Fibroblast of lung (primary cell): ENCODE measurements at places on chromosomes 16 and 17.

DNA sequence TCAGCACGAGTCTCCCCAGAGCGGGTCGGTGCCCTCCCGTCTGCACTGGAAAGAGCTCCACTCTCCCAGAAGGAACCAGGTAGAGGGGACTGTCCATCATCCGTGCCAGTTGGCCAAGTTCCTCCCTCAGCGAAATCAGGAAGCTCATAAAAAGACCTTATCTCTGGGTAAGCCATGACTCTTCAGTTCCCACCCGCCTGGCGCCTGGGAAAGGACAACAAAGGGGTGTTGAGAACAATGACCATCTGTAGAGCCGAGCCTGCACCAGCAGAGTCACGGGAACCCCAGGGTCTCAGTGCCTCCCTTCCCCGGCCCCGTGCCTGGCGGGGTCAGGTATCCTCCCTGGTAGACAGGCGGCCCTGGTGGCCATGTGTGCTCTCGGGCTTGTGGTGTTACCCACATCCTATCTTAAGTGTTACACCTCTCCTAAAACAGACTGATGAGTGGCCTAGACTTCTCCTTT is 190.7 kb downstream of the AXIN2 start:
- H3K36me3 ChIP-seq, result no peaks in the 10 kb centered on the region
- no peak for DNase-seq
- no peak overlapping the region for H3K4me3 ChIP-seq
- H3K27ac ChIP-seq, result no peak overlapping the region
- H3K4me1 ChIP-seq, result no peaks in the 10 kb centered on the region

DNA sequence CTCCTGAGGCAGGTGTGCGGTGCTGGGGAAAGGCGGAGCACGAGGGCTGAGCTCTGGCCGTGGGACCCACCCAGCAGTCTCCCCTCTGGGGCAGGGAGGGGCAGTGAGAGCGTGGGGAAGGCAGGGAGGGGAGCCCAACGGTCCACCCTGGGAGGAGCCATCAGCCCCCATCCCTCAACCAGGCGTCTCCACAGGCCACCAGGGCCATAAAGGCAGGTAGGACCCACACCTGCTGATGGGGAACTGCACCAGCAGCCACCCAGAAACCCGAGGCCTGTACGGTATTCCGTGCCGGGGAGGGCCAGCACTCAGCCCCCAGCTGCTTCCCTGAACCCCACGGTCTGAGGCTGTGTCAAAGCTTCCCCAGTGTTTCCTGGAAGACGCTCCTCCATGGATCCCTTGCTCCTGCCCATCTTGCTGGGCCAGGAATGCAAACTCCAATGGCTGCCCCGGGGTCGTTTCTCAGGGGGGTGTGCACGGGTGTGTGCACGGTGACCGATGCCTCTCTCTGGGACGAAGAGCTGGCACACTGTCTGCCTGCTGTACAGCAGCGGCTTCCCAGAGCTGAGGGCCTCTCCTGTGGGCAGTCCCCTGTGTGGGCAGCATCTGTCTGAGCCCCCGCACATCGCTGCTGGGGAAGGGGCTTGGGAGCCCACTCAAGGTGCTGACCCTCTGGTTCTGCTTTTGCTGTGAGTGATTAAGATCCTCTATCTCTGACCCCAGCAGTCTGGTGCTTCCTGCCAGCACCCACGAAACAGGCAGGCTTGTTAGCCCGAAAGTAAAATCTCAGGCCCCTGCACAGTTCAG is 17.2 kb upstream of the METRNL start:
- H3K4me1 ChIP-seq, result no peaks in the 10 kb centered on the region
- H3K27ac ChIP-seq, result no peak overlapping the region
- no peak for DNase-seq
- H3K27me3 ChIP-seq, result no peaks in the 10 kb centered on the region
- H3K36me3 ChIP-seq, result no peaks in the 10 kb centered on the region

- H3K27me3 ChIP-seq, result no peaks in the 10 kb centered on the region
- no peak overlapping the region for H3K27ac ChIP-seq
- no peak overlapping the region for H3K4me3 ChIP-seq
- H3K36me3 ChIP-seq, result no peaks in the 10 kb centered on the region
Observed at GRCh38 chr17:66340720-66341119, 38.3 kb downstream of the PRKCA start.

GRCh38 chr16:2457946-2458345 is 2.0 kb upstream of the TEDC2 start:
- no peak overlapping the region for H3K4me3 ChIP-seq
- H3K27ac ChIP-seq, result no peak overlapping the region
- DNase-seq, result no peak

GRCh38 chr17:17072546-17072945 is 30.3 kb downstream of the MPRIP start:
- peaks cover 30% of the 10 kb centered on the region for H3K4me1 ChIP-seq
- no peak overlapping the region for H3K27ac ChIP-seq
- DNase-seq, result no peak
- no peaks in the 10 kb centered on the region for H3K27me3 ChIP-seq

- H3K27me3 ChIP-seq, result no peaks in the 10 kb centered on the region
- no peaks in the 10 kb centered on the region for H3K36me3 ChIP-seq
- DNase-seq, result no peak
- no peak overlapping the region for H3K27ac ChIP-seq
- no peaks in the 10 kb centered on the region for H3K4me1 ChIP-seq
- no peak overlapping the region for H3K4me3 ChIP-seq
Observed at GRCh38 chr17:82985428-82985805, 94.0 kb upstream of the METRNL start.

- peaks cover 4% of the 10 kb centered on the region for H3K4me1 ChIP-seq
- peak overlapping the region; percentile 26 for H3K27ac ChIP-seq
- peak; percentile 35 for DNase-seq
- no peaks in the 10 kb centered on the region for H3K36me3 ChIP-seq
- H3K27me3 ChIP-seq, result no peaks in the 10 kb centered on the region
Observed at GRCh38 chr17:4340914-4341615, 25.4 kb downstream of the UBE2G1 start.

- no peaks in the 10 kb centered on the region for H3K27me3 ChIP-seq
- no peak for DNase-seq
- H3K36me3 ChIP-seq, result no peaks in the 10 kb centered on the region
- H3K4me1 ChIP-seq, result no peaks in the 10 kb centered on the region
- H3K4me3 ChIP-seq, result no peak overlapping the region
Observed at GRCh38 chr17:20944014-20944865, 98.6 kb downstream of the USP22 start.

GRCh38 chr16:29972500-29972899 is 1.2 kb upstream of the TAOK2 start:
- no peak for DNase-seq
- no peak overlapping the region for H3K27ac ChIP-seq
- H3K4me3 ChIP-seq, result no peak overlapping the region
- H3K27me3 ChIP-seq, result no peaks in the 10 kb centered on the region
- H3K4me1 ChIP-seq, result peaks cover 9% of the 10 kb centered on the region

DNA sequence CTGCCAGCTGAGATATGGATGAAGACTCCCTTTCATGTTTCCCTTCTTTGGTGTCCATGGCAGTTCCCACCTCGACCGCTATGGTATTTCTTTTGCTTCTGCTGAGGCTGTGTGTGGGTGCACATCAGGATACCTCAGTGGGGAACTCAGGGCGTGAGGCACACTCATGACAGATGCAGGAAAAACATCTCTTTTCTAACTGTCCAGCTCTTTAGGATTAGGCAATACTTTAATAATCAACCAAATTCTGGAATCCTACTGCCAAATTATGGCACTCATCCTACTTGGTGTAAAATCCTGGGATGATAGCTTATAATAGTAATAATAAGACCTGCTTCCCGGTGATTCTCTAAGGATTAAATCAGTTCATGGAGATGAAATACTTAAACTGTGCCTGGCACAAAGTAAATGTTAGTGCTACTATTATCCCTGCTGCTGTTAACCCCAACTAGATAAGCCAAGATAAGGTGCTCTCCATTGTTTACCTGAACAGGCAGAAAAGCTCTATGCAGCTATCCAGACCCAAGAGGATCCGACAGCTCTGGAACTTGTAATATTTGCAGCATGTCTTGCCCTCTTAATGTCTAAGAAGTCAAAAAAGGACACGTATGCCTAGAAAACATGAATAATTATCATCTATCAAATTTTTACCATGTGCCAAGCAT is 543.3 kb downstream of the WWOX start:
- DNase-seq, result no peak
- H3K27ac ChIP-seq, result no peak overlapping the region
- H3K4me3 ChIP-seq, result no peak overlapping the region
- H3K27me3 ChIP-seq, result no peaks in the 10 kb centered on the region

DNA sequence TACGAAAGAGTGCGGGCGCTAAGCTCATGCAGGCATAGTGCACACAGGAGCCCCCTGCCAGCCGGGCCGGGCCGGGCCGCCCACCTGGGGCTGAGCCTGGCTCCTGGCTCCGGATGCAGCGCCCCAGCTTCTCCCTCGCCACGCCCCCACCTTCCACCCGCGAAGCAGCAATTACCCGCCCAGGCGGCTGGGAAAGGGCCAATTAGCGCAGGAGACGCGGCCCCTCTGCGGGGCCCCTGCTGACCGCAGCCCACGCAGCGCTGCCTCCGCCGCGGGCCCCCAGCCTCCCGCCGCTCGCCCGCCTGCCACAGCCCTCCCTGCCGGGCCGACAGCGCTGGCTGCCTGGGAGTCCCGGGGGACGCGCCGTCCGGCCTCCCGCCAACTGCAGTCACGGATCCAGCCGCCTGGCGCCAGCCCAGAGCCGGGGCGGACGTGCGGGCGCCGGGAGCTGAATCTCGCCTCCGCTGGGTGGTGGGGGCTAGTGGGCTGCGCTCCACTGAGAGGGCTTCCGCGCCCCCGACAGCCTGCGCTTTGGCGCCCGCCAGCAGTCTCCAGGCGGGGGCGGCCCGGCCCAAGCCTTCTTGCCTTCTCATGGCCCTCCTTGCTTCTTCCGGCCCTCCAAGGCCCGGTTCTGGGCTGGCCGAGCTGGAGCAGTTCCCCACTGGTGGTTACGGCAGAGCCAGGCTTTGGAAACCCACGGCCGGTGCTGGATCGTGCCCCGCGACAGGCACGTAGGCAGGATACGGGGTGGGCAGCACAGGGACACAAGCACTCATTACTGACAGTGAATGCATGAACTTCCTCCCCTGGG is 14.9 kb upstream of the CBFB start:
- H3K27ac ChIP-seq, result no peak overlapping the region
- peak overlapping the region; percentile 41 for H3K4me3 ChIP-seq
- peaks cover 5% of the 10 kb centered on the region for H3K27me3 ChIP-seq

- DNase-seq, result no peak
- no peaks in the 10 kb centered on the region for H3K4me1 ChIP-seq
- H3K36me3 ChIP-seq, result no peaks in the 10 kb centered on the region
- no peak overlapping the region for H3K27ac ChIP-seq
- no peak overlapping the region for H3K4me3 ChIP-seq
Observed at GRCh38 chr17:55037828-55038227, 69.3 kb downstream of the STXBP4 start.

DNA sequence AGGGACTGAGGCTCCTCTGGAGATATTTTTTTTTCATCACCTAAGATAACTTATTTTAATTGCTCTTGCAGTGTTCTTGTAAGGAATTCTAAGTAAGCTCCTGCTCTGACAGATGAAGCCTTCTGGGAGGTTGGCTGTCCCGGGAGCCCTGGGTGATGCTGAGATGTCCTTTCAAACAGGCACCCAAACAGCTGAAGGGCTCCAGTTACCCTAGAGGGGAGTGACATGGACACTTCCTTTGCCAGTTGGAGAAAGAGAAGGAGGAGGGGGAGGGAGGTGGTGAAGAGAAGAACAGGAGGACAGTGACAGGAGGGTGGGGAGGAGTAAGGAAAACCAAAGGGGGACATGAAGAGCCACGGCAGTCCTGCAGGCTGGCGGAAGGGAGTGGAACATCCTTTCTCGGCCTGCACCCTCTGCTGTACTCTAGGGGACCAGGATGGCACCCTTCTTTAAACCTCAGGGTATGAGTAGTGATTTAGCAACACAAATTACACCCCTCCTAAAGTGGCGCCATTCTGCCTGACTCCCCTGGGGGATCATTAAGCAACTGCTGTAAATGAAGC is 51.8 kb downstream of the MYH3 start:
- no peaks in the 10 kb centered on the region for H3K27me3 ChIP-seq
- H3K4me1 ChIP-seq, result no peaks in the 10 kb centered on the region
- no peak overlapping the region for H3K27ac ChIP-seq
- no peak for DNase-seq
- no peaks in the 10 kb centered on the region for H3K36me3 ChIP-seq

GRCh38 chr17:57619061-57619937 is 125.8 kb downstream of the CCDC182 start:
- H3K27ac ChIP-seq, result no peak overlapping the region
- H3K27me3 ChIP-seq, result no peaks in the 10 kb centered on the region
- peak; percentile 93 for DNase-seq

DNA sequence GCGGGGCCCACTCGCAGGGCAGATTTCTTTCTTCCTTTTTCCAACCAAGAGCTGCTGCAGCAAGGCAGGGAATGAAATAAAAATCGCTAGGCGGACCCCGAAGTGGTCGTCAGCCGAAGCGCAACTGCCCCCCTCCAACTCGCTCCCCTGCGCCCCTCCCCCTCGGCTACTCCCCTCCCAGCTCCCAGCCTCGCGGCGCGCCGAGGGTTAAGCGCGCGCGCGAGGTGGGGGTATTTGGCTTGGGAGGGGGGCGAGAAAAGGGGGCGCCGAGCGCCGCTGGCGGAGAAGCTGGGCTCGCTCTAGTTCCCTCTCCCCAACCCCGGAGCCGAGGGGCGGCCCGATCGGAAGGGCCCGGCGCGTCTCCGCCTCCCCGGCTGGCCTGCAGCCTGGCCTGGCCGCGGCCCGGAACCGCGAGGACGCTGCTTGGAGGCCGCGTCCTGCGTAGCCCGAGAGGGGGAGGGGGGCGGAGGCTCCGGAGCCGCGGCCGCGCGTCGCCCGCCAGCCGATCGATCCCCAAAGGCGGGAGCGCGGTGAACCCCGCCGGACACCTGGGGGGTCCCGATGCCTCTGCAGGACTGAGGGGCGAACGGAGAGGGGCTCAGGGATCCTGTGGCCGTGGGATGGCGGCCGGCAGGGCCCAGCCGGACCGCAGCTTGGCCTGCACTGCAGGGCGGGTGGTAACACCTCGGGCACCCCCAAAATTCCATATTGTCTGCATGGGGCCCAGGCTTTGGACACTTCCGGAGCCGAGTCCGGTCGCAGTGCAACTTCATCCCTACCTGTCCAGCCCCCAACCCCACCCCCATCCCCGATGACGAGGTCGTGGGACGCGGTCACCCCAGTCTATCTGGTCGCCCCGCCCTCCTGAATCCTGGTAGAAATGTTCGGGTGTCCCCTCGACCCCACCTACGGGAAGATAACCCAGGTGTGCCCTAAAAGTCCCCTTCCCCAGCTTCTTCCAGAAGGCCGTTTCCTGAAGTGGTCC is 4.9 kb upstream of the CBX4 start:
- H3K27ac ChIP-seq, result no peak overlapping the region
- no peaks in the 10 kb centered on the region for H3K36me3 ChIP-seq
- peaks cover 40% of the 10 kb centered on the region for H3K27me3 ChIP-seq
- peak; percentile 68 for DNase-seq
- H3K4me3 ChIP-seq, result peak overlapping the region; percentile 41

- no peaks in the 10 kb centered on the region for H3K36me3 ChIP-seq
- H3K27ac ChIP-seq, result no peak overlapping the region
- no peak for DNase-seq
- H3K27me3 ChIP-seq, result peaks cover 92% of the 10 kb centered on the region
- no peak overlapping the region for H3K4me3 ChIP-seq
Observed at GRCh38 chr17:48726916-48727286, 1.6 kb downstream of the HOXB13 start.

GRCh38 chr16:87132361-87133014 is 184.7 kb downstream of the C16orf95 start:
- DNase-seq, result peak; percentile 83
- H3K27me3 ChIP-seq, result peaks cover 2% of the 10 kb centered on the region
- H3K4me3 ChIP-seq, result no peak overlapping the region
- no peaks in the 10 kb centered on the region for H3K4me1 ChIP-seq
